ENCODE measurements at places on chromosomes 6 and 20.

DNA sequence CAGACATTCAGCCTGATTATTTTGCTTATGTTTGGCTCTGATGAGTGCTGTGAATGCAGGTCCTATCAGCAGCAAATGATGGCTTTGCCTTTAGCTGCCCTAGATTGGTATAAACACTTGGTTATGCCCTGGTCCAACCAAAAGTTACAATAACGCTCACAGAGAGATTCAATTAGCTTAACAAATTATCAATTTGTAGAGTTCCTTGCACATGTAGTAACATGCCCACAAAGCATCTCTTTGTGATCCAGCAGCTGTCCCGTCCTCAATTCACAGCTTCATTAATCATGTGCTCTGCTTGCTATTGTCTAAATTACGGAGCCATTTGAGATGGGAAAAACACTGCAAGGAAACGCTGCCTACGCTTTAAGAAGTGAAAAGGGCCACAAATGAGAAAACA is 457.9 kb downstream of the HDGFL1 start:
- H3K27ac ChIP-seq, result no peak overlapping the region
- no peaks in the 10 kb centered on the region for H3K36me3 ChIP-seq
- no peaks in the 10 kb centered on the region for H3K27me3 ChIP-seq
- DNase-seq, result no peak
- no peak overlapping the region for H3K4me3 ChIP-seq

DNA sequence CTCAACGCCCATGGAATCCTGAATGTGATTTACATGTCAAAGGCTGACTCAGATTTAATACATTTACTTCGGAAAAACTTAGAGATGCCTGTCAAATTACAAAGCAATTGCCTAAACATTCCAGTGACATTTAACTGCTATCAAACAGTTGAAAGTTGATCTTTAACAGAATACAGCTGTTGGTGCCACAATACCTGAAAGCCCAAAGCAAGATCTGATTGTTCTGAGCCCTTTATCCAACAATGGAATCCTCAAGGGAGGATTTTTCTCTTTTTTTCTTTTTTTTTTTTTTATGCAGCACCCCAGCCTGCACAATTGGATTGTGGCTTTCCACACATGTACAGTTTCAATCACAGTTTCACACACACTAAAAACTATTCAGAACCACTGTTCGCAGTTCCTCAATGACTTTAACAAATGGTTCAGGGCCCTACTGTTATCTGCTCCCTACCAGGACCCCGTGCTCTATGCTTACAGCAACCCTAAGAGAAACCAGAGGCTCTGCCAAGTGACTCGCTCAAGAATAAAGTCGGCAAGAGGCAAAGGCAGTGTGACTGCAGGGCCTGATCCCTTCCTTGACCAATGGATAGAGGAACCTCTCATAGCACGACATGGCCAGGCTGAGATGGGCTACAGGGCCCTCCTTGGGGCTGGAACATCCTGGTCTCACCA is 33.3 kb downstream of the EPB41L2 start:
- no peaks in the 10 kb centered on the region for H3K36me3 ChIP-seq
- no peaks in the 10 kb centered on the region for H3K4me1 ChIP-seq
- H3K27me3 ChIP-seq, result no peaks in the 10 kb centered on the region
- no peak overlapping the region for H3K27ac ChIP-seq

DNA sequence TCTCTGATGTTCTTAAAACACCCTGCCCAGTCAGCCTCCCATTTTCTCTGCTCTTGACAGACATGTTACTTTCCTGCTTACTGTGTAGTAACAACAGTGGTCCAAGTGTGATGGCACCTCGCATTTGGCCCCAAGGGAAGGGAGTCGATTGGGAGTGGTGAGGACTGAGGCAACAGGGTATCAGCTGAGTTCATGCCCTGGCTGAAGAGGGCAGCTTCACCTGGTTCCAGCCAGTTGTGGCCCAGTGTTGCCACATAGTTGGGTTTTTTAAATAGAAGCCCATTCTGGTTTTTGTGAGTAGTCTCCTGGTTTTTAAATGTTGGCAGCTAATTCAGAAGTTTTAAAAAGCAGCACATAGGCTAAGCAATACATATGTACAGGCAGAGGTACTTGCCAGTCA is 37.2 kb downstream of the ARFGEF2 start:
- H3K36me3 ChIP-seq, result peaks cover 33% of the 10 kb centered on the region
- H3K4me3 ChIP-seq, result no peak overlapping the region
- H3K4me1 ChIP-seq, result no peaks in the 10 kb centered on the region
- H3K27ac ChIP-seq, result no peak overlapping the region
- H3K27me3 ChIP-seq, result no peaks in the 10 kb centered on the region

DNA sequence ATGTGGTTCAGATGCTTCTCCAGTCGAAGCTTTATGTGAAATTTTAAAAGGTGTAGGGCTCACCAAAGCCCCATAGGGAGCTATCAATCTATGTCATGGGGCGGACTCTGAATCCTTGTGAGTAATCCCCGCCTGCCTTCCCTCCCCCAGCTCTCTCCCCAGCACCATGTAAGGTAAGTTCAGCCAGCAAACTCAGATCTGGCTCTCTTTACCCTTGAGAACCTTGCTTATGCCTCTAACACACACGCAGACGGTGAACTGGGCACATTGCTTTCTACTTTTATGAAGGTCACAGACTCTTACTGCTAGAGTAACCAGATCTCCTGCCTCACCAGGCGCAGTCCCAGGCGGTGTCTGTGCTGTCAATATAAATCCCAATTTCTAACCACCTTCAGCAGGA is 82.6 kb upstream of the CNKSR3 start:
- no peaks in the 10 kb centered on the region for H3K36me3 ChIP-seq
- H3K27ac ChIP-seq, result no peak overlapping the region
- H3K4me1 ChIP-seq, result no peaks in the 10 kb centered on the region
- no peak for DNase-seq

DNA sequence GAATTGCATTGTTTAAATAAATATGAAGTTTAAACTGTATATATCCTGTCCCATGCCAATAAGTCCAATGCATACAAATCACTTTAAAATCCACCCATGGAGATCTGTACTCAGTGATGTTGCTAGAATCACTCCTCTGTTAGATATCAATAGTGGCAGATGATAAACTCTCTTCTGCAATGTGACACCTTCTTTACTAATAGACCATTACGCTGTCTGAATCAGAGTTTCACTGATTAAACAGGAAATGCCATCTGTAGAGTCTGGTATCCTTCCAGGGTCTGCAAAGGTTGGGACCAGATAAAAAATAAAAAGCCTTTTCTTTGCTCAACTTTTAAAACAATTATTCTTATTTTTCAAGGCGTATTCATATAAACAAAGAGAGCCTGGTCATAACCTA is 134.5 kb downstream of the EDN3 start:
- no peaks in the 10 kb centered on the region for H3K4me1 ChIP-seq
- no peak for DNase-seq
- no peaks in the 10 kb centered on the region for H3K36me3 ChIP-seq
- peaks cover 21% of the 10 kb centered on the region for H3K27me3 ChIP-seq
- H3K27ac ChIP-seq, result no peak overlapping the region
- H3K4me3 ChIP-seq, result no peak overlapping the region

DNA sequence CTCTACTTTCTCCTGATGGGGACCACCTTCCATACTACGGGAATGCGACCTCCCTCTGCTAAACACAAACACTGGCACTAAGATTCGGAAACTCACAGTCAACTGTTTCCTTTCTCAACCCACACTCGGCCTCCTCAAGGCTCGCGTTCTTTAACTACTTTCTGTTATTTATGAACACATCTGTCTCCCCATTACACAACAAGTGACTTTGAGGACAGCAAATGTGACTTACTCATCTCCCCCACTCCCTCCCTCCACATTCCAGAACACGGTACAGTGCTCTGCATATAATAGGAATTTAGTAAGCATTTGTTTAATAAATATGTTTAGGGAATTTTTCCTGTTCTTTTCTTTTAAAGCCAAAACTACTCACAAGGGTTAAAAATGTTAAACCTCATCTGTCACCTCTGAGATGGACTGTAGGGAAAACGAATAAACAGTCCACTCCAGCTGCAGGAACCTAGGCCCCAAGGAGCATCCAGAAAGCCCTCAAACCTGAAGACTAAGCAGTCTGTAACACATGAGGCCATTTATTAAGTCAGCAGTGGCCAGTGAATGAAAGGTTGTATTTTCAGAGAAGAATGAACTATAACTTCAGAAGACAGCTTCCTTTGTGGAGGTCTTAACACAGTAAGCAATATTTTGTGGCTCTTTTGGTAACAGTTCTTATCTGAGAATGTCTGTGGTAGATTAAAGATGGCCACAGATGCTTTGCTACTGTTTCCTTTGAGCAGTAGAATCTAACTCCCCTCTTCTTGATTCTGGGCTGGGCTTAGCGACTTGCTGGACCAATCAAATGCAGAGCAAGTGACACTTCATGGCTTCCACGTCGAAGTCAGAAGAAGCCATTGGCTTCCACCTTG is 209.6 kb upstream of the DTNBP1 start:
- H3K36me3 ChIP-seq, result no peaks in the 10 kb centered on the region
- no peaks in the 10 kb centered on the region for H3K4me1 ChIP-seq
- DNase-seq, result no peak
- H3K4me3 ChIP-seq, result no peak overlapping the region
- no peak overlapping the region for H3K27ac ChIP-seq
